HuH-7 (cell line): ENCODE measurements at places on chromosomes 6 and 20.

DNA sequence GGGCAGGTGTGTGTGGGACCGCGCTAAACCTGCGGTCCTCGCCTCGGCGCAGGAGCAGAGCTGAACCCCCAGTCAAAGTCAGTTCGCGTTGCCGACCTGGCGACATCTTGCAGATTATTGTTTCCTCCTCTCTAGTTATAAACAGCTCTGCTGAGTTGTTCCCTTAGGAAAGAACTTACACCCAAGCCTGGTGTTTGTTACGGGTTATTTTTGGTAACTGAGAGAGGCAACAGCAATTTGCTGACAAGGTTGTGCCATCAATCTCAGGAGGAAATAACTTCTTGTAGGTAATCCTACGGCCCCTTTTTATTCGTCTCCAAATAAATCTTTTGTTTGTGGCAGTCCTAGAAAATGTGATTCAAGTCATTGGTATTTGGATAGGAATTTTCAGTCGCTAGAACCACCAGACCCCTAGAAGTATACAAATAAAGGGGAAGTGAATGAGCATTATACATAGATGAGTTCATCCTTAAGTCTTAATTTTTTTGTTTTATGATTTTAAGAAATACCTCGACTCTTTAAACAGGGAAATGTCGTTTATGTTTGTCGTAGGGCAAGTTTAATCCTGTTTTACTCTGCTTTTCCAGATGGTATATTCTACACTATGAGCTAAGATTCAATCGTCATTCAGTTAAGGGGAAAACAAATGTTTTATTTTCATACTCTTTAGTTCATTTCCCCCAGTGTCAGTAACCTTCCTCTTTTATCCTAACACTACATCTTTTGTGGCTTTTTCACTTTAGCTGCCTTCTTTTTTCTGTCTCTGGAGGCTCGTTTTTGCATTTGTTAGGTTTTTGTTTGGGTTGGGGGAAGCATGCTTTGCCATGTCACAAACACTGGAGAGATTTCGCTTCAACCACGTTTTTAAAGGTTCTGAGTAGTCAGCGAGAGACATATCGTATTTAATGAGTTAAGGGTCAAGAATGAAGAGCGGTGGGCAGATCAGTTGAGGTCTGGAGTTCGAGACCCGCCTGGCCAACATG lies 1.2 kb downstream of the PM20D2 start:
- no peak for DNase-seq

- DNase-seq = no peak
These were observed 7.0 kb upstream of the KIFC1 start for GRCh38 chr6:33384581-33385020.

DNA sequence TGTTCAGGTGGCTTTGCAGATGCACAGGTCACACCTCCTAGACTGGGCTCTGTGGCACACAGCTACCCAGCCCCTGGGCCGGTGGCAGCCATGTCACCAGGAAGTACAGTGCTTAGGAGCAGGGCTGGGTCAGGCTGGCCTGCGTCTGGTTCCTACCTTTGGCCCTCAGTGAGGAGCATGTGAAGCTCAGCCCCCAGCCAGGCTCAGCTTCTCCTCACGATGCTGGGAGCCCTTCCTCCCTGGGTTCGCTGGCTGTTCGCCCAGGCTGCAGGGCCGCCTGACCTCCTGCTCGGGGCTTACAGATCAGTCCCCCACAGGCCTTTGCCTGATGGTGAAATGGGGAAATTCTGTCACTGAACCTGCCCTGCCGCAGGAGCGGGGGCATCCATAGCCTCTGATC lies 23.1 kb downstream of the SPATA2 start:
- no peak for DNase-seq

DNA sequence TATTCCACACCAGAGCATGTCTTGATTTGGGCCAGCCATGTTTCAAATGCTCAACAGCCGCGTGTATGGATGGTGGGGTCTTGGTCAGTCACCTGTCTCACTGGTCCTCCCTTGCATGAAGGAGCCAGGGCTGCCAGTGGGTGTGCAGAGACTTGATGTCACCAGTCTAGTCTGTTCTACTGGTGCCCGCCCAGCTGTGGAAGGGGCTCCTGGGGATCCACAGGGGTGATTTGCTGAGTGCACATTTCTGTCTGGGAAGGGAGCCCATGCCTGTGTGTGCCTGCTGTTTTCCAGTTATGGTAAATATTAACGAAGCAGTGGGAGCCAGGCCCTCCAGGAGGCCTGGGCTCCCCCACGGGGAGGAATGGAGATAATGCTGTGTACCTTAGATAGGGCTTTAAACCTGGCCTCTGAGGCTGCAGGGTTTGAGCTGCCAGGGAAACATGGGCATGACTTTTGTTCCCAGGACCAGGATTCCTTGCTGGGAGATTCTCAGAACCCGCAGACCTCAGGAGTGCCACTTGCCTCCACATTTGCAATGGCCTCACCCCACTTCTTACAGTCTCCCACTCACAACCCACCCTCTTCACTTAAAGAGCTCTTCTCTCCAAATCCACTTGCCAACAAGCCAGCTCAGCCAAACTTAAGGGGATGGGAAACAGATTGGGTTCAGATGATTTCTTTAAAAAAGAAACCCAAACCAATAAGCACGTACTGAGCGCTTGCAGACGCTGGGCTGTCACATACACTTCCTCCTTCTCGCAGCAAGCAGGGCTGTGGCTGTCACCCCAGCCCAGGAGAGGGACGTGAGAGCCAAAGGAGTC lies 54.1 kb downstream of the VEGFA start:
- peak; percentile 65 for DNase-seq

GRCh38 chr6:132750455-132751248 lies 7.1 kb downstream of the VNN2 start:
- no peak for DNase-seq

- DNase-seq = no peak
These were observed 1.9 kb upstream of the VGLL2 start for GRCh38 chr6:117263353-117263927.

- no peak for DNase-seq
These were observed 51.3 kb downstream of the ZNF831 start for GRCh38 chr20:59214606-59215547.

- no peak for DNase-seq
These were observed 43.3 kb upstream of the EDN1 start for GRCh38 chr6:12246900-12247299.

DNA sequence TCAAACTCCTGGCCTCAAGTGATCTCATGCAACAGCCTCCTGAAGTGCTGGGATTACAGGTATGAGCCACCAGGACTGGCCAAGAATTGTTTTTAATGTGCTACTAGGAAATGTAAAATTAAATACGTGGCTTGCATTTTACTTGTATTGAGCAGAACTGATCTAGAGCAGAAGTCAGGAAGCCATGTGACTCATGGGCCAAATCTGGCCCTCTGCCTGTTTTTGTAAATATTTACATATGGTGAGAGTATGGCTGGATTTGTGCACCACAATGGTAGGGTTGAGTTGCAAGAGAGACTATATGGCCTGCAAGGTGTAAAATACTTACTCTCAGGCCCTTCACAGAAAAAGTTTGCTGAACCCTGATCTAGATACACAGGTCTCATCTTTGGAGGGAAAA lies 75.8 kb downstream of the LAMP5 start:
- no peak for DNase-seq

GRCh38 chr6:15901141-15902115 lies 227.5 kb upstream of the MYLIP start:
- no peak for DNase-seq

DNA sequence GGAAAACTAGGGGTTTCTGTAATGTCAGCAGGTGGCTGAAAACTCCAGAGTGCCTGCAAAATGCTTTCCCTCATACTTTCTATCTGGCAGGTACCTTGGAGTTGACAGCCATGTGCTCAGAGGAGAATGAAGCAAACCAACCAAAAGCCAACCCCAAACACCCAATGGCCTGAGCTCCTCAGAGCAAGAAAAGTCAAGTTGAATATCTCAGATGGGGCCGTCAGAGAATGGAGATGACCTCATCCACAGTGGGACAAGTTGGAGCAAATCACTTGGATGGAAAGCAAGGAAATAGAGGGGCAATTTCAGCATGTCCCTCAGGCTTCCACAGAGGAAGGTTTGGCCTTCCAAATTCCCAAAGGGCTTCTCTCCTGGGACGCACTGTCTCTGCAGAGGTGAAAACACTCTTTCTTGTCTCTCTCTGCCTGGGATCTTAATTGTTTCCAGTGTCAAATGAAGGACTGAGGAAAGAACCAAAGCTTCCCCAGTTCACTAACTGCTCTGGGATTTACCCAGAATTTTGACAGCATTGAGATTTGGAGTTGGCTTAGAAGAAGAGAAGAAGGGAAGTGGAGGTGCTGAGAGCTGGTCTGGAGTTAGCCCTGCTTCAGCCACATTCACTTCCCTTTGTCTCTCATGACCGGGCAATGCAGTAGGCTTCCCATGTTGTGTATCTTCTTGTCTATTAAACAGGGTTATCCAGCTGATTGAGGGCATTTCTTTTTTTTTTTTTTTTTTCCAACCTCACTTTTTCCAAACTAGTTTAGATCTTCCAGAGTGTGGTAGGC lies 42.2 kb downstream of the PRND start:
- DNase-seq = no peak

- DNase-seq = no peak
These were observed 154.7 kb downstream of the BTBD3 start for GRCh38 chr20:12072221-12072953.

GRCh38 chr6:53214172-53214571 lies 65.5 kb upstream of the GCM1 start:
- DNase-seq = no peak

GRCh38 chr6:96649926-96650325 lies 87.0 kb downstream of the FHL5 start:
- DNase-seq = no peak

GRCh38 chr20:34567892-34568865 lies 9.7 kb downstream of the MAP1LC3A start:
- no peak for DNase-seq

GRCh38 chr6:149202952-149203351 lies 114.6 kb upstream of the TAB2 start:
- no peak for DNase-seq

GRCh38 chr6:131470534-131470933 lies 102.5 kb upstream of the ARG1 start:
- DNase-seq = no peak

DNA sequence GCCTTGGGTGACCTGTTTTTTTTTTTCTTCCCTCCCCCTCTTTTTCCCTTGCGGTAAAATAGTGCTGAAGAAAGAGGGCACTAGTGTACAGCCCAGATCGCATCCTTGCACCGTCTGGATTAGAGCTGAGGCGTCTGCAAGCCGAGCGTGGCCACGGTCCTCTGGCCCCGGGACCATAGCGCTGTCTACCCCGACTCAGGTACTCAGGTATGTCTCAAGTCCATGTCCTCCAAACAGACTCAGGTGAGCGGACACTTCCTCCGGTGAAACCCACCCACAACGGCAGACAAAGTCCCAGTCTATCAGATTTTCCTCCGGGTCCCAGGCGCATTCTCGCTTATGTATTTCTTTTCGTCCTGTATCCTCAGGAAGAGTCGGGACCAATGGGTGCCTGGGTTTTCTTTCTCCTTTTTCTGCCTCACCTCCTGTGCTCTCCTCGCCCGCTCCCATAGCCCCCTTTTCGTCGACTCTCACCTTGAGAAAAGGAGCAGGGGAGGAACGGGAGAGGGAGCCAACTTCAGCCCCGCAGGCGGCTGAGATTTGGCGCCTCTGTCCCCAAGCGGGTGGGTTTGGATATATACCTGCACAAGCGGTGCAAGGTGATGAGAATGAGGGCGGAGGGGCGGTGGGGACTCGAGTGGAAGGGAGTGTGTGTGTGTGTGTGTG lies 1.1 kb upstream of the GRM1 start:
- no peak for DNase-seq

- no peak for DNase-seq
These were observed 2.2 kb upstream of the MYCT1 start for GRCh38 chr6:152695372-152696045.

GRCh38 chr6:56420296-56420695 lies 172.9 kb upstream of the COL21A1 start:
- no peak for DNase-seq

GRCh38 chr6:43946641-43947363 lies 176.8 kb downstream of the VEGFA start:
- DNase-seq = no peak

DNA sequence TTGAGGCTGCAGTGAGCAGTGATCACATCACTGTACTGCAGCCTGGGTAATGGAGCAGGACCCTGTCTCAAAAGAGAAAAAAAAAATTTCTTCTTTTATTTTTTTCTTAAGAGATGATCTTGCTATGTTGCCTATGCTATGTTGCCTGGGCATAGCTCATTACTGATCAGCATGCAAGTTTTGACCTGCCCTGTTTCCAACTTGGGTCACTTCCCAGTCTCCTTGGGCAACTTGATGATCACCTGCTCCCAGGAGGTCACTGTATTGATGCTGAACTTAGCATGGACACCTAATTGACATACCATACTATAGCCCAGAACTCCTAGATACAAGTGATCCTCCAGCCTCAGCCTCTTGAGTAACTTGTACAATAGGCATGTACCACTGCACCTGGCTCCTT lies 30.7 kb upstream of the NANP start:
- no peak for DNase-seq

DNA sequence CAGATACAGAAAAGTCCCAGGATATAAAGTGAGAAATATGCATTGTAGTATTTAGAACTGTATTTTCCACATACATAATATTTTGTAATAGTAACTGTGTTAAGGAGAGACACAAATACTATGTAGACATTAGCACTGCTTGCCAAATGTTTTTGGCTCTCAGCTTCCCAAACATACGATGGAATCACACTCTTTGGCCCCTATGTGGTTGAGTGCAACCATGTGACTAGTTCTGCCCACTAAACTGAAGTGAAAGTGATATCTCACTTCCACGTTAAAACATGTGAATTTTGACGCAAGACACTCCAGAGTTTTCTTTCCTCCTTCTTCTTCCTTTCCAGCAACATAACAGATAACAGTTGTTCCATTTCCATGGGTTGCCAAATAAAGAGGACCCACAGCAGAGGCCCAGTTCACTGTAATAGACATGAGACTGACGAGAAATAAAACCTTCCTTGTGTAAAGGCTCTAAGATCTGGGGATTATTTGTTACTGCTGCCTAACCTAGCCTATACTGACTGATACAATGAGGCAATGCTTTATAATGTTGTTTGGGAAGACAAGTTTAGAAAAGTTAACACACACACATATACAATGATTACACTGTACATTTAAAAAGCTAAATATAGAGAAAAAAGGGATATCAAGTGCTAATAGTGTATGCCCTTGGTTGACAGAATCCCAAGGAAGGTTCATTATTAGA lies 97.2 kb downstream of the PTPRT start:
- DNase-seq = no peak

- no peak for DNase-seq
These were observed 90.2 kb downstream of the ADTRP start for GRCh38 chr6:11688425-11688709.
